ENCODE measurements at places on chromosomes 16 and 17.

GRCh38 chr17:73840829-73841228 lies 196.6 kb upstream of the SDK2 start:
- no peak for DNase-seq

- DNase-seq, result no peak
These were observed 10.6 kb upstream of the SCN4A start for GRCh38 chr17:63983320-63983719.

DNA sequence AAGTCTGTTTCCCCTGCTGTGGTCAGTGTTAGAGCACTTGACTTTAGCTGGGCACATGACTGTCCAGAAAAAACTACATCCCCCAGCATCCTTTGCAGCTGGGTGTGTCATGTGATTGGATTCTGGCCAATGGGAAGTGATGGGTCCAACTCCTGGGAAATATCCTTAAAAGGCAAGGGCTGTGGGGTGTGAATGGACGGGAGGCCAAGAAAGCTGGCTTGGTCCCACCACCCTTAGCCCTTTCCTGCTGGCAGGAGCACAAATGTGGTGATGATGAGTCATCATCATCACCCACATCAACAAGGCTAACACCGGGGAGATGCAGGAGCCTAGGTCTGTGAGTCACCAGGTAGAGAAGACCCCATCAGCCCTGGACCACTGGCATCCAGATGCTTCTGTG lies 341.7 kb downstream of the C16orf95 start:
- peak; percentile 55 for DNase-seq

- no peak for DNase-seq
These were observed 325.8 kb downstream of the CBLN1 start for GRCh38 chr16:48955837-48956236.

GRCh38 chr17:63837480-63837879 lies 5.0 kb downstream of the SMARCD2 start:
- DNase-seq, result no peak

DNA sequence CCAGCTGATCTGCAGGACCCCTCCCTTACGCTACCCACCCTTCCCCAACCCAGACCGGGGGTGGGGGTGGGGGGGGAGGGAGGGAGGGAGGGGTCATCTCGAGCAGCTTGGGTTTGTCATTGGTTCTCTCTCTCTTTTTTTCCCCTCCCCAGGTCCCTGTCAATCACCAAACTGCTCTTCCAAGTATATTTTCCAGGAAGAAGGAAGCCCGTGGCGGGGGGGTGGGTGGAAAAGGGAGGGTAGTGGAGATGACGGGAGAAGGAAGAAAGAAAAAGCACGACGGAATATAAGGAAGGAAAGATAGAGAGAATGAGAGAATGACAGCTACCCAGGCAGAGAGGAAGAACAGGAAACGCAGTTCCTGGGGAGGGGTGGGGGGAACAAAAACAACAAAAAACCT lies 17.9 kb downstream of the SALL1 start:
- no peak for DNase-seq

- DNase-seq, result no peak
These were observed 276.5 kb upstream of the XYLT1 start for GRCh38 chr16:17747081-17747756.

GRCh38 chr16:12078405-12079280 lies 102.1 kb downstream of the SNX29 start:
- no peak for DNase-seq

GRCh38 chr16:50473356-50473945 lies 74.7 kb upstream of the NKD1 start:
- no peak for DNase-seq

GRCh38 chr16:49588026-49588425 lies 214.4 kb downstream of the C16orf78 start:
- no peak for DNase-seq

DNA sequence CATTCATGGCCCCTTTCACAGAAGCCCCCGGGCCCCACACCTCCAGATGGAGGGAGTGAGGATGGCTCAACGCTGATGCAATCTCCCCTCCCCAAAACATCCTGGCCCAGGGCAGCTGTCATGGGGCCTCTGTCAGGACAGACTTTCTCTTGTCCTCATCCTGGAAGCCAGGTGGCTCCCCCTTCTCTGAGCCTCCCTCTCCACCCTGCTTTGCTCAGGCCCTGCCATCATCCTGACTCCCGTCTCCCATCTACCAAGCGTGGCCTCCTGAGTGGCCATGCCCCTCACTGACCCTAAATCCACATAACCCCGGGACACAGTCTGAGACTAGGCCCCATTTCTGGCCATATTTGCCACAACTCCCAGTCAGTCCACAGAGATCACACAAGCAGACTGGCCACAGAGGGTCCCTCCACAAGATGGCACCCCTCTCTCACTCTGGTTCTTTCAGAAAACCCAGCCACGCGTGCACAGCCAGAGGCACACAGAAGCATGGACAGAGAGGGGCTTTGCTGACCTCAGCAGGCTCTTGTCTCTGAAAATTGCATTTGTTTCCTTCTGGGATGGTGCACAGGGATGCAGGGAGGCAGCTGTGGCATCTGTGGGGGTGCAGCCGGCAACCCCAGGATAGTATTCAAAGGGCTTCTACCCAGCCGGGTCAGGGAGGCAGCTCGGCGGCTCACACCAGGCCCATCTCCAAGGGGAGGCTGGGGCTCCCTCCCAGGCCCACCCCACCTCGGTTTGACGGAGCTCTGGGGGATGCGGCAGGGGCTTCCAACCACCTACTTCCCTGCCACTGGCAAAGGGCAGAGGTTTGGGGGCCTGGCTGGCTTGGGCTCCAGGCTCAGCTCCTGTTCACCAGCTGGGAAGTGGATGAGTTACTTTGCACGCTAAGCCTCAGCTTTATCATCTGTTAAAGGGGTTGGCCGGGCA lies 16.9 kb downstream of the DOC2B start:
- peak; percentile 62 for DNase-seq

DNA sequence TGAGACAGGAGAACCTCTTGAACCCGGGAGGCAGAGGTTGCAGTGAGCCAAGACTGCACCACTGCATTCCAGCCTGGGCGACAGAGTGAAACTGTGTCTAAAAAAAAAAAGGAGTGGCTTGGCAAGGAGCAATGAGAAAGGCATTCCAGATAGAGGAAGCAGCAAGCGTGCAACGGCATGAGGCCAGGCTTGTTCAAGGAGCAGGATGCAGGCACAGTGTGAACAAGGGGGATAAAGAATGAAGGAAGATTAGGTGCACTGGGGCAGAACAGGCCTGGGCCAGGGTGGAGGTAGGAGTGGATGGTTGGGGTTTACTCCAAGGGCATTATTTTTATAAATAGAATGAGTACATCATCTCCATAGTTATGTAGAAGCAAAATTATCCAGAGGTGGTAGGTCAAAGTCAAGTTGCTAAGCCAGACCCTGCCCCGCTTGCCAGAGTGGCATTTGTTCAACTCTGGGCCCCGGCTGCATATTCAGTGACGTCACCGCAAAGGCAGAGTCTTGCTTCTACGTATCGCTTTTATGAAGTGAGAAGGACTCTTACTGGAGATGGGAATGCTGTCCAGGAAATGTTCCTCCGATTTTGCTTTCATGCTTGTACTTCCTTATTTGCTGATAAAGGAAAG lies 100.2 kb downstream of the KATNIP start:
- DNase-seq, result no peak

Measured in adipocyte (in vitro differentiated cells).